ENCODE measurements at places on chromosomes 1 and 21.

DNA sequence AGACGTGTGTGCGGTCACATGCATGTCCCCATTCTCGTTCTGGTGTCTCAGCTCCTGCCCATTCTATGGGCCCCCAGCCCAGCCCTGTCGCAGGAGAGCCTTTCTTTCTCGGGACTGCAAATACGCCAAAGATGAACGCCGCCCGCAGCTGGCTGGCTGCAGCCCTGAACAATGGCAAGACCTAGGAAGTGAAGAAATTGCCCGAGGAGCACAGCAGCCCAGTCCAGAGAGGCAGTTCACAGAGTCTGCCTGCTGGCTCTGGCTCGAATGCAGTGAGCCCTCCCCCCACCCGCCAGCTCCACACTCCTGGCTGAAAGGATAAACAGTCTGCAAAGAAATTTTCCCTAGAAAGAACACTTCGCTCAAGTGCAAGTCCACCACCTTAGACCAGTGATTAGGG lies 23.3 kb downstream of the PAX7 start:
- DNase-seq, result no peak

DNA sequence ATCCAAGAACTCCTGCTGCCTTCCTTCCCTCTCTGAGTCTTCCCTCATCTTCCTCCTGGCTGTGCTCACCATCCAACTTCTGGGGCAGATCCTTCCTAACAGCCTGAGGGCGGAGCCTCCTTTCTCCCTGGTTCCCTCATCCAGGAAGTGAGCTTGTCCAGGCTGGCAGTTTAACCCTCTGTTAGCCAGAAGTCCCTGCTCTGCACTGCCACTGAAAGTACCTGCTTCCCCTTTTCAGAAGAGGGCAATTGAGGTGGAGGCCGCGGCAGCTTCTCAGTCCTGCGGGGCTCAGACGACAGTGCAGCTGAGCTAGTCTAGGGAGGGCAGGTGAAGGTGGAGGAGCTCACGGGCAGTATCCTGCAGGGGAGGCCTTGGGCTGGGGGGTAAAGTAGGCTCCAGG lies 149.1 kb downstream of the FCRL5 start:
- DNase-seq, result no peak

DNA sequence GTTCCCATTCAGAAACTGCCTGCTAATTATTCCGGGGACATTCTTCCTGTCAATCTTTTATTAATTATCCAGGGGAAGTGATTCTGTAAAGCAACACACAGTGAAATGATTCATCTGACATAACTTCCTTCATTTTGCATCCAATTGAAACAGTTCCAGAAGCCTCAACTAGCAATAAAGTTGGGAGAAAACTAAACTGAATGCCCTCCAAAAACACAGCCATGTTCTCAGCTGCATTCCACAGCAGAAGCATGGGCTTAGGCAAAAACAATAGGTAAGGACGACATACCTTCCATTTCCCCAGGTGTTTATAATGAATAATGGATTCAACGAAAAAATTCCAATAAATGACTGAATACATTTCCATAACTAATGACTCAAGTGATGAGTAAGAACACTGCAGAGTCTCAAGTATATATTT lies 36.9 kb upstream of the TARBP1 start:
- DNase-seq, result no peak

DNA sequence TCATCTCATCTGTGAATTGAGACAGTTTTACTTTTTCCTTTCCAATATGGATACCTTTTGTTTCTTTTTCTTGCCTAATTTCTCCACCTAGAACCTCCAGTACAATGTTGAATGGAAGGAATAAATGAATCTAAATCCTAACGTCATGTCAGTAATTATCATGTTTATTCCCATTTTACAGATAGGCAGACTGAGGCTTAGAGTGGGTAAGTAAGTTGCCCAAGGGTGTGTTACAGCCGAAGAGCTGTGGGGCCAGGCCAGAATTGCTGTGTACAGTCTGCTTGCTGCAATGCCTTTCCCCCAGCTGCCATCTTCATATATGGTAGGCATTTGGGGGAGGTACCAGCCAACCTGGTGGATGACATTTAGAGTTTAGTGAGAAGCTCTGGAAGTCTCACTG lies 162.7 kb downstream of the CAMTA1 start:
- no peak for DNase-seq

DNA sequence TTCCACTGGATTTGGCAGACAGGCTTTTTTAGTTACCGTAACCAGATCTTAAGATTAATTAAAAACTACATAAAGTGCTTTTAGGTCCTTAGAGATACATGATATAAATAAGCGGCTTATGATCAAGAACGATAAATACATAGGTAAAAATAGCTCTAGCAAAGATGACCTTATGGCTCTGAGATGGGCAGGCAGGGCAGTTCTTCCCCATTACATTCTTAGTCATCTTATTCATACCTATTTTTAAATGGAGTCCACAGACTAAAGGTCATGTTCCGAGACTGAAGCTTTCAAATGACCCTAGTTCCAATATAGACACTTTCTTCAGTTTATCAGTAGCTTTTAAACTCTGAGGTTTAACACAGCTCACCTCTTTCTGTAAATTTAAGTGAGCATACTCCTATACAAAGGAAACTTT lies 4.3 kb downstream of the MCL1 start:
- DNase-seq, result no peak

DNA sequence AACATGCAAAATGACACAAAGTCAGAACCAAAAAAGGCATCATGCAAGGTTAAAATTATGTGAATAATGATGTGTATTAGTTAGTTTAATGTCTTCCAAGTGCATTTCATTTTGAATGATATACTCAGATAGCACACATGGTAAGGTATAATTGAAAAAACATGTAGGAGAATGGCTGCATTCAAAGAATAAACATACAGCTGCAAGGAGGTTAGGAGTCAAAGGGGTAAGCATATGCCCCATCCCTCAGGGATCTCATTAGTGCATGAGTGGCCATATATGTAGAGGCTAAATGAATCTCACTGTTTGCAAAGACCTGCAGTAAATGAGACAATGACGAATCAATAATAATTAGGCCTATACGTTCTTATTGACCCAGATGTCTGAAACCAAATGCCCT lies 179.7 kb upstream of the HOOK1 start:
- DNase-seq, result no peak

DNA sequence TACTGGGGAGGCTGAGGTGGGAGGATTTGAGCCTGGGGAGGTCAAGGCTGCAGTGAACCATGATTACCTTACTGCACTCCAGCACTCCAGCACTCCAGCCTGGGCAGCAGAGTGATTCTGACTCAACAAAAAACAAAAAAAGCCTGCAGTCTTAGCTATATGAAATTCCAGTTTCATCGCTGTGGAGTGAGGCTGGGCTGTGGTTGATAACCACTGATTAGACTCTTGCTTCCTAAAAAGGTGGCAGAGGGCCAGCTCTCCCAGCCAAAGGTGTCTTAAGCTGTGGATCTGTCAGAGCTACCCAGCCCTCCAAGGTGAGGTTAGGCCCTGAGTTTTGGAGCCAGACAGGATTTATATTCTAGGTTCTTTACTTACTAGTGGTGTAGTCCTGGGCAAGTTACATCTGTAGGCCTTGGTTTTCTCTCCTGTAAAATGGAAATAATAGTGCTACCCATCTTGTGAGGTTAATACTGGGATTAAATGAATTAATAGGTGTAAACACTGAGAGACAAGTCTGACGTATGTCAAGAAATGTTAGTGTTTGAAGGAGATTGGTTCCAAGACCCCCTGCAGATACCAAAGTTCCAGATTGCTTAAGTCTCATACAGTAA lies 35.9 kb downstream of the TMCC2 start:
- DNase-seq, result no peak

DNA sequence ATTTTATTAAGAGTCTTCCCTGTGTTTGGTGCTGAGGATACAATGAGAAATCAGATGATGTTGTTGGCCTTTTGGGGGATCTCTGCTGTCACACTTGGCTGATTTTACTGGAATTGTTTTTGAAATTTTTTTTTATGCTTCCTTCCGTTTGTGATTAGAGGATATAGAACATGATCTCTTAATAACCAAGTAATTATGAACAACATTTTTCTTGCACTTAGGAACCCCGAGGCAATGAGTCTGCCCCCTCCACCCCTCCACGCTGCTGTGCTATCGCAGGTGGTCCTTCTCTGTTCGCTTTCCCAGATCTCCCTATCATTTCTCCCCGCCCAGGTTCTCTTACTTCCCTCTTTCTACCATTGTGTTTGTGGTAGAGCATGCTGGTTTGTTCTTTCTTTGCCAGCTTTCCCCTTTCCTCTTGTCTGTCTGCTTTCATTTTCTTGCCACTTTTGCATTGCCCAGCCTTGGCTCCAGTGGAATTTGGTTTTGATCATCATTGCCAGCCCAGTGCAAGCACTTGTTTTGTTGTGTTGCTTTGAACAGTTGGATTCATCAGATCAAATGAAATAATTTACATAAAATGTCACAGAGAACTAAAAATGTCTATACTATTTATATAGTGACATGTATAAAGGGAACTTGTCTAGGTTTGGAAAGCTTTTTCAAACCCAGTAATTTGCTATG lies 73.1 kb upstream of the SCCPDH start:
- no peak for DNase-seq

- DNase-seq, result no peak
These were observed 296.2 kb upstream of the VAMP3 start for GRCh38 chr1:7474786-7475502.

GRCh38 chr1:161439280-161440232 lies 65.7 kb upstream of the FCGR2A start:
- no peak for DNase-seq
